Stimulated activated CD8-positive, alpha-beta memory T cell treated with anti-CD3 and anti-CD28 coated beads, Interleukin-7, amount 100 ng/mL, for 4 hours (primary cell): ENCODE measurements at places on chromosomes 2 and 18.

DNA sequence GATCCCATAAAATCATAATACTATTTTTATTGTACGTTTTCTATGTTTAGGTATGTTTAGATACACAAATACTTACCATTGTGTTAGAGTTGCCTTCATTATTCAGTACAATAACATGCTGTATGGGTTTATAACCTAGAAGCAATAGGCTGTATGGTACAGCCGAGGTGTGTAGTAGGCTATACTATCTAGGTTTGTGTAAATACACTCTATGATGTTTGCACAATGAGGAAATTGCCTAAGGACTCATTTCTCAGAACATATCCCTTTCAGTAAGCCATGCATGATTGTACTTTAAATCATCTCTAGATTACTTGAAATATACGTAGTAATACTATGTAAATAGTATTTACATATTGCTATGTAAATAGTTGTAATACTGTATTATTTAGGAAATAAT, 156.7 kb downstream of the CDCA7 start:
- no peak for DNase-seq

GRCh38 chr2:134906726-134907125, 11.9 kb upstream of the CCNT2 start:
- DNase-seq = no peak

- DNase-seq = no peak
Observed at GRCh38 chr2:100262046-100262445, 60.3 kb downstream of the LONRF2 start.

- DNase-seq = no peak
Observed at GRCh38 chr2:181310967-181311366, 146.2 kb upstream of the ITGA4 start.

DNA sequence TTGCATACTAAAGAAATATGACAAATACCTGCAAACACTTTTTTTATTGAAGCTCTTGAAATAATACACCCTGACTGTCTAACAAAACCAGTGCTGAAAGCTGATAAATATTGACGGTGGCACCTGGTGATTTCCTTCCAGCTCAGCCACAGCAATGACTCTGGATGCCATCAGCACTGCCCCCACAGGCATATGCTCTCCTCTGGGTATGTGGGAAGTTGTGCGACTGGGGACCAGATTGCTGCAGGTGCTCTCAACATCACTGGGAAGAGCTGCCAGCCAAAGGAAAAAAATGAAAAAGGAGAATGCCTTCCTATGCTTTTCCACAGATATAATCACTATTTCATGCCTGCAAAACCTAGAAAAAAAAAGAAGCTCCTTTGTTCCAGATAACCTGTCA, 141.5 kb downstream of the PIGN start:
- DNase-seq = no peak

- DNase-seq = no peak
Observed at GRCh38 chr2:3730646-3731045, 27.3 kb downstream of the DCDC2C start.

GRCh38 chr2:21924640-21925285, 801.0 kb downstream of the TDRD15 start:
- no peak for DNase-seq

- no peak for DNase-seq
Observed at GRCh38 chr2:143433251-143433650, 304.0 kb downstream of the ARHGAP15 start.

- no peak for DNase-seq
Observed at GRCh38 chr2:12044857-12045256, 298.4 kb downstream of the LPIN1 start.

DNA sequence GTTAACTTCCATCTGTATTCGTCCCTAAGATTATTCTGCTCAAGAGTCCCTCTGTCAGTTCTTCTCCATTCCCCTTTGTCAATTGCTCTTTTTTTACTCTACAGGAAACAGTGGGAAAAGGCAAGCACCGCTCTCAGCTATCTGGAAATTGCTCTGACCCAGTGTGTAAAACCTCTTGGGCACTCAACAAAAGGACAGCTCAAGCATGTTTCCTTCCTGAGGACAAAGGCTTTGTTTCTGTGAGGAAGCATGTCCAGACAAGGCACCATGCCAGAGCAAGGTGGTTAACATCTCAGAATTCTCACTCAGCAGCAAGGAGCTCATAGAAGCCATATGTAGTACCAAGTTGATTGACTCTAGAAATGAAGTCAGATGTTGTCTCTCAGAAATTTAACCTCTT, 735.6 kb downstream of the TSN start:
- no peak for DNase-seq

DNA sequence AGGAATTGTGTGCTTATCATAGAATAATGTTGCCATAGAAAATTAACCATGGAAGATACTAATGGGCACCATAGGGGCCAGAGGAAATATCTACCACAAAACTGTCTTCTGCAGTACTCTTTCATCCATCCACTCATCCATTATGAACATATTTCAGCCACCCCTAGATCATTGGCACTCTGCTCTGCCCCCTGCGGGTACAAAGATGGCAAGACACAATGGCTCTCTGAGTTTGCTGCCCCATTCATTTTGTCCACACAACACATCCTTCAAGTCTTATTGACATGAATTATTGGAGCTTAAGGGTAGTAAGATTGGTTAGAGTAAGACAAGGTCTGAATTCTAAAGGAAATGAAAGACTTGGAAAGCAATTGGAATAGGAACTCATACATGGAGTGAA, 1224.7 kb upstream of the CELF4 start:
- DNase-seq = no peak

GRCh38 chr2:59288771-59289170, 1047.6 kb upstream of the FANCL start:
- DNase-seq = no peak

DNA sequence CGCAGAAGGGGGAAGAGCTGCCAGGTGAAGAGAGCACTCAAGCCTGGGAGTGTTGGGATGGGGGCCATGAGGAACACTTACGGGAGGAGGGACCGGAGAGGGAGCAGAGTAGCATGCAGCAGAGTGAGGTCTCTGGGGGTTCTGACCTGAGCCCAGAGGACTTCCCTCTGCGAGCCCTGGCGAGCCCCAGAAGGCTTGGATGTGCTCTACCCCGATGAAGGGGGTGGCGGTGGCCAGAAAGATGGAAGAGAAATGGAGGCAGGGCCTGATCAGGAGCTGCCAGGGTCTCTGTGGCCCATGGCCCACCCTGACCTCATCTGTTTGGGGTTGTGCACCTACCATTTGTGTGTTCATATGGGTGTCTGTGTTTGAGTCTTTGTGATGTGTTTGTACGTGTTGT, 42.0 kb downstream of the CROCC2 start:
- DNase-seq = no peak

GRCh38 chr2:145110668-145111356, 590.9 kb upstream of the ZEB2 start:
- no peak for DNase-seq

- DNase-seq = no peak
Observed at GRCh38 chr2:25347846-25348245, 6.1 kb upstream of the DNMT3A start.

DNA sequence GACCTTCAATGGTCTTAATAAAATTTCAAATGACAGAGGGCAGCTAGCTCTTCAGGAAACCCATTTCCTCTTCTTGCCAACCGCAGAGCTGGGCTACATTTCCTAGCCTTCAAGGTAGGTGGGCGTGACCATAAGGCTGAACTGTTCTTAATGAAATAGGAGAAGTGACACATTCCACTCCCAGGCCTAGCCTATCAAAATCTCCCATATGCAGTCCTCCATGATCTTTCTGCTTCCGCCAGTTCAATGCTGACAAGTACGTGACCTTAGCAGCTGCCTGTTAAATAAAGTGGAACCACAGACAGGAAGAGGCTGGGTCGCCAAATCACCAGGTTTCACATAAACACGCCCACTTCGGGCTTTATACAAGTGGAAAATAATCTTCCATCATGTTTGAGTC, 13.2 kb downstream of the SERPINE2 start:
- peak; percentile 55 for DNase-seq

DNA sequence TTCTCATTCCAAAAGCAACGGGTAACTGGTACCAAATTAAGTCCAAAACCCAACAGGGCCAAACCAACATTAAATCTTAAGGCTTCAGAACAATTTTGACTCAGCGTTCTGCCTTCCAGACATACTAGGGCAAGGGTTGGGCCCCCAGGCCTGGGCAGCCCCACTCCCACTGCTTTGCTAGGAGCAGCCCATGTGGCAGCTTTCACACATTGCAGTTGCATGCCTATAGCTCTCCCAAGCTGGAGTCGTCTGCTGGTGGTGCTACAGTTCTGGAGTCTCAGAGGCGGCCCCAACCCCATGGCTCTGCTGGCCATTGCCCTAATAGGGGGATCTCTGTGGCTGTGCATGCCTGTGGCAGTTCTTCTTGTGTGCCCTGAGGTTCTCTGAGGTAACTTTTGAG, 37.6 kb upstream of the CD226 start:
- no peak for DNase-seq

GRCh38 chr2:74944987-74945787, 13.3 kb upstream of the POLE4 start:
- no peak for DNase-seq

- no peak for DNase-seq
Observed at GRCh38 chr2:118737684-118738083, 109.8 kb downstream of the EN1 start.

DNA sequence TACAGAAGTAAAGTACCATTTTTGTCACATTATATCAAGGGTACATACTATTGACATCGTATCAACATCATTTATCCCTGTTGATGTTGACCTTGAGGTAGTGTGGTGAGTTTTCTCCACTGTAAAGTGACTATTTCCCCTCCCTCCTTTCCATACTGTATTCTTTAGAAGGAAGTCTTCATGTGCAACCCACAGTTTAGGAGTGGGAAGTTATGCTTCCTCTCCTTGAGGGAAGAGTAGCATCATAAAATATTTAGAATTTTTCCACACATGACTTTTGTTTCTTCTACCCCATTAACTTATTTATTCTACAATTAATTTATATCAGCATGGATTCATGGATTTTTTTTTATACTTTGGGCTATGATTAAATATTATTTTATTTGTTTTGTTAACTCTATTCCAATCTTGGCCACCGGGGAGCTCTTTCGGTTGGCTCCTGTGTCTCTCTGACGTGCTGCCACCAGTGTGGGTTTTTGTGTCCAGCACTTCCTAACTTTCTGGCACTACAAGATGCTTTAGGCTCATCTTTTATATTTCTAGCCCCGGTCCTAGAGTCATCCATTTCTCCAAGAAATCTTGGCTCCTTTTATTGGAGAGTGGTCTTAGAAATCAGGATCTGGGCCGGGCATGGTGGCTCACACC, 19.0 kb downstream of the AQP12B start:
- no peak for DNase-seq

DNA sequence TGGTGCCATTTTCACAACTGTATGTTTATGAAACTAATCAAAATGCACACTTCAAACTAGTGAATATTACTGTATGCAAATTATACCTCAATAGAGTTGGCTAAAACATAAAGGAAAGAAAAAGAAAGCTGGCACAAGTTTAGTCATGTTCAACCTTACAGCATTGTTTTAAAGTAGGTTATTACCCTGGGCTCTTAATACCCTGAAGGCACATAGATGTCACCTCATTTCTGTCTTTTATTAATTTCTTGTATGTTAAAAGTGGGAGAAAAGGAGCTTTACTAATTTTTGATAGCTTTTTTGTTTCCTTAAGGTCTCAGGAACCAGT, 32.7 kb downstream of the TMEM131 start:
- no peak for DNase-seq

- DNase-seq = no peak
Observed at GRCh38 chr2:113973810-113974209, 83.9 kb downstream of the ACTR3 start.

DNA sequence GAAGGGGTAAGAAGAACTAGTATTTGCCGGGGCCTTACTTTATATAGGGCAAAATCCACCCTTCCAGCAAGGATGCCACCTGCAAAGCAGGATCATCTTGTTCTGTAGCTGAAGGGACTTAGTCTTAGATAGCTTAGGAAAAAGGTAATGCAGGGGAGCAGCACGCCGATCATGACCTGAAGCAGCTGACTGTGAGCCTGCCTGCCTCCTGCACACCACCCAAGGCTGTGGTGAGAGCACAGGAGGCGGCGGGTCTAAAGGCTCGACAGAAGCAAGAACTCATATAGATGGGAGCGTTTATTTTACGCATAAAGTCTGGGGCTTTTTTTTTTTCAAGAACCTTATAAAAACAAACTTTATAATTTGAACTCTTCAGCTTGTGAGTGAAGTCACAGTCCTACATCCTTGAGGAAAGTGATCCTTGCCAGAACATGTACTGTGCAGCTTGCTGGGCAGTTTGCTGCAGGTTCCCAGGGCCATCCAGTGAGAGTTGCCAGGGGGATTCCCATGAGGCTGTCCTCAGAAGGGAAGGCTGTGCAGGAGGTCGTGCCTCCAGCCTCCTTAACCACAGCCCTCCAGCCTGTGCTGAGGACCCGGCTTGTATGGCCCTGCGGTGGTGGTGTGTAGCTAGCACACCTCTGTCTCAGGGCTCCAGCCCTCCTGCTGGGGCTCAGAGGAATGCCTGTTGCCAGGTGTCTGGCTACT, 92.1 kb downstream of the RNF144A start:
- DNase-seq = no peak

- no peak for DNase-seq
Observed at GRCh38 chr2:21466341-21466927, 342.7 kb downstream of the TDRD15 start.

DNA sequence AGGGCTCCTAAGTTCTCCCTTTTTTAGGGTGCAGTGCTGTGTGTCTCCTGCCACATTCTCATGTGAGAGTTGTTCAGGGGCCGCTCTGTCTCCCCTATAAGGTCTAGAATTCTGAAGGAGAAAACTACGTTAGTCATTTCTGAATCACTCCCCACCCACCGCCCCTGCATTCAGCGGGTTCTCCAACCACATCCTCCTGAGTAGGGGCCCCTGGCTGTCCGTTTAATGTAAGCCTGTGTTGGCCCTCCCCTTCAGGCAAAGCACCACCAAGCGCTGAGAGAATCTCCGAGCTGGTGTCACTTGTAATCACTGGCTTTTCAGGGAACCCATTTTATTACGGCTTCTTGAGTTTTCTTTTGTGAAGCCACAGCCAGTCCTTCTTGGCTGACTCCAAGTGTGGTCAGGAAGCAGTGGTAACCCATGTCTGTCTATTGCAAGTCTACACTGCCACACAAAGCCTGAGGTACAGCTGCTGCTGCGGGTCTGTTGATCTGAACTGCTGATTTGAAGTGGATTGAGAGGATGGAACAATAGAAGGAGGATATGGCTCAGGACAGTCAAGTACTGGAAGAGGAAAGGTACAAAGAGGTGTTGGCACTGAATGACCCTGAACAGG, 16.9 kb downstream of the LCT start:
- DNase-seq = peak; percentile 84

- DNase-seq = no peak
Observed at GRCh38 chr2:202299712-202300111, 34.1 kb downstream of the NOP58 start.

DNA sequence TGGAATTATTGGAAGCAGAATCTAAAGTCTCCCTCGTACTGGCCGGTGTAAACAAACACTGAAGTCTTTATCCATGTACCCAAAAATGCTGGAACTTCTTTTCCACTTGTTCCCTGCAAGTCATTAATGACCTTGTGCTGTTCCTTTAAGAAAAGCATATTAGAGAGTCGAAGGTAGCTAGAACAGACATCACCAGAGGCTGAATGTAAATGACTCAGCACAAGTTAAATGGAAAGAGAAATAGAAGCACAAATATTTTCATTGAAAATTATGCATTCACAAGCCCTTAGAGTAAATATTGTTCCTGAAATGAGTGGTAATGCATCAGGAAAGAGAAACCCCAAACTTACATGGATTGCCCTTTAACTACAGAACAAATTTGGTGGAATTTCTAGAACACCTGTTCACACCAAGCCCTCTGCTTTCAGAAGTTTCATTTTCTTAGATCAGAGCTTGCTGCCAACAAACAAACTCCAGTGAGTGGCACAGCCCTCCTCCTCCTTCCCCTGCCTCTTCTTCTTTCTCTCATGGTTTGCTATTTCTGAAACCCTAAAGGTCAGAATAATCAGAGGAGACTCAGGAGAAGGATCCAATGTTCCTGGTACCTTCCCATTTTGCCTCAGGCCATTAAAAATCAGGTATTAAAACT, 264.3 kb downstream of the TXNL1 start:
- no peak for DNase-seq
